CD8-positive, alpha-beta memory T cell (primary cell): ENCODE measurements at places on chromosomes 4 and X. TPM values are rescaled to one million over a fixed set of nuclear protein-coding genes. Genes with fewer than 3 reads are reported as not detected.
A peak's percentile ranks its signal among the peaks of the same experiment; 100 is the strongest.

DNA sequence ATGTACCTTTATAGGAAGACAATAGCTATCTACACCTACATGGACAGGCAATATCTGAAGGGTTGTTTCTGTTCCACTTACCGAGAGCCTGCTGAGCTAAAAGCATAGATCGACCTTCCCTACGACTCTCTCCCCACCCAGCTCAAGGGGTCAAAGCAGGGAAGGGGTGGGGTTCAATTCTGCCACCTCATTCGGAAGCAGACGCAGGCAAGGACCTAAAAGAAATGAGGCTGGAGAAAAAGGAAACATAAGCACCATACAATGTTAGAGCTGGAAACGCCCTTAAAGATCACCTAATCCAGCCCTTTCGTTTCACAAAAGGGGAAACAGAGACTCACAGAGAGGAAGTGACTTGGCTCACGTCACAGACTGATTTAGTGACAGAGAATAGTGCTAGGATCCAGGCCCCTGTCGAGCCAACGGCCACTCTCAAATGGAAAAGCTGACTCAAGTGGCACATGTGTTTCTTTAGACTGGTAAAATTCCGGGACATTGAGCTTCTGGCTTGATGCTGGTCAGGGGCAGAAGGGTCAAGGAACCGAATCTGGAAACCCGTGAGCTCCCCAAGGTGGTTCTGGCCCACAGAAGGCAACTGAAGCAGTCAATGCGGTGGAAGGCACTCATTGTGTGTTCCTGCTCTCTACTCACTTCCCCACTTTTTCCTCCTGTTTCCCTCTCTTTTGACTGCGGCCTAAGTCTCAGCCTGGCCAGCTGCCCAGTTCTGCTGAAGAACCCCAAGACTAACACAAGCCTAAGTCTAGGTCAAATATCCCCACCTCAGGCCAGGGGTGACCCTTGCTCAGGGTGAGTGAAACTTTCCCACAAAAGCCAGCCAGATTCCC, 7.5 kb downstream of the SEPTIN6 start:
- DNase-seq = peak; percentile 22

DNA sequence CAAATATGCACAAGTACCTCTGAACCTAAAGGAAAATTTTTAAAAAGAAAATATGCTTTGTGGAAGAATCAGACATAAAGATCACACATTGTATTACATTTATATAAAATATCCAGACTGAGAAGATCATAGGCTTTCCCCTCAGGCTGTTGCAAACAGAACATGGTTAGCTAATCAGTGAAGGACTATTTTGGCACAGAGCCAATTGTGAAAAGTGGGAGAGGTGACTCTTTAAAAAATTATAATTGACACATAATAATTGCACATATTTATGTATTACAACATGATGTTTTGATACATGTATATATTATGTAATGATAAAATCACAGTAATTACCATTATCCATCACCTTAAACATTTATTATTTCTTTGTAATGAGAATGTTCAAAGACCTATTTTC, 44.1 kb upstream of the FOXR2 start:
- DNase-seq = no peak

DNA sequence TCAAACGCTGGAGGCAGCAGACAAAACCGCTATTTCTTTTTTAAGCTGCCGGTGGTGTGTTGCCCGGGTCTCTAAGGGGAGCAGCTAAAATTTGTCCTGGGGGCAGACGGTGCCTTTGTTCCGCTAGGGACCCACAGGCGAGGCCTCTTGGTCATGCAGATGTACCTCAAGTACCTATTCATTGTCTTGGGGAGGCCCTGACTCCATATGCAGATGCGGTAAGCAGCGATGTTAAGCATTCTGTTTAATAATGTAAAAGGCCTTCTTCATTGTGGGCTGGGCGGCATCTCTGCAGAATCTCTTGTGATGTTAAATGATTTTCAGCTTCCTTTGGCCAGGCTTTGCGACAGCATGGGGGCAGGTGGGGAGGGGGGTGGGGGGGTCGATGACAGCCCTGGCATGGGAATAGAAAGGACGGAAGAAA, 98.9 kb upstream of the PJA1 start:
- no peak for DNase-seq

DNA sequence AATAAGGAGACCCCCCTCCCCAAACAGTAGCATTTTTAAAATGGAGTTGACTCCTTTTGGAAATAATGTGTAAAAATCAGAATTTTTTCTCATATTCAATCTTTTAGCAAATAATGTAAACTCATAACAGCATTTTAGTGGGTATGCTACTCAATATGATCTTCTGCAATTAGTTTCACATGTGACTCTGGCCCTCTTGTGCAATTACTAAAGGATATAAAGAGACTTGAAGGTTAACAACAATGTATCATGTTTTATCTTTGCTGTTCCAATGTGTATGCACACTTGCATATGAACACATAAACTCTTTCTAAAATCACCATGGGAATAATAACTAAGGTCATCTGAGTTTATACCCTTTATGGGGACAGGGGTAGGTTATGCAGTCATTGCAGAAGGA, 39.9 kb upstream of the RXFP1 start:
- no peak for DNase-seq

DNA sequence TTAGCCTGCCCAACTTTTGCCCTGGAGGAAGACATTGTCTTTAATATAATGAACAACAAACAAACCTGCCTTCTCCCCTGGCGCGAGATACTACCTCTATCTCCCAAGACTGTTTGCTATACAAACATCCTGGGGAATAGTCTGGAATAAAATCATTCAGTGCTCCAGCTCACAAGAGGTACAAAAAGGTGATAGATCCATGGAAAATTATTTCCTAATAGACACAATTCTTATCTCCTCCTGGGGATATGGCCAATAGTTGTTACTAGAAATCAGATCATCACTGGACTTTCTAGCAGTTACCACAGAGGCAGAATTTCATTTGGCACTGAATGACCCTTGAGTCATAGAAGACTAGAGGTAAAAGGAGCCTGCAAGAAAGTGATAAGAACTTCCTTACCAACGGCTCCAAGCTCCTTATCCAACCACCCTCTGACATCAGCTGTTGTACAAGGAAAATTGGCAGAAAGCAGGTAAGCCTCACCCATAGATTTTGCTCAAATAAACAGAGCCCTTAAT, 38.1 kb downstream of the MID1 start:
- no peak for DNase-seq

- no peak for DNase-seq
These were observed 105.3 kb upstream of the MBNL3 start for GRCh38 chrX:132594129-132594528.

- no peak for DNase-seq
These were observed 259.8 kb downstream of the NR3C2 start for GRCh38 chr4:148182230-148182911.

- no peak for DNase-seq
These were observed 54.0 kb upstream of the AMELX start for GRCh38 chrX:11239230-11239629.

DNA sequence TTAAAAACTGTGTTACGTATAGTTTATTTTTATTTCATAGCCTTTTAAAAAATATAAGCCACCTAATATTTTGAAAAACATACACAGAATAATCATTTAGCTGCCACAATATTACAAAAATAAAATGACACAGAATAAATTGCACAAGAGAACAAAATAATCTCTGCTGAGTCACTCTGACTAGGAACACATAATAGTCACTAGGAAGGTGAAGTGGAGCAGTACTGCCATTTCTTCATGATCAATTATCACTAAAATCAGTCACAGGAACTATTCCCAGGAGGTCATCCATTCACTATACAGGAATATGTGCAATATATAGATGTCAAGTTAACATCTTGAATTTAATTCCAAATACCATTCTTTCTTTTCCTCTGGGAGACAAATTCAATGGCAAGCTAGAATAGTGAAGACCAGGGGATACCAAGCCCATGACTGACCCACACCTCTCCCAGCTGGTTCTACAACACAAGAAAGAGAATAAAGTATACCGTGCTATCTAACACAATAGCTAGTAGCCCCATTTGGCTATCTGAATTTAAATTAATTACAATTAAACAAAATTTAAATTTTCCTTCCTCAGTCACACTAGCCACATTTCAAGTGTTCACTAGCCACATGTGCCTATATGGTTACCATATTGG, 5.9 kb downstream of the SMIM43 start:
- DNase-seq = no peak

DNA sequence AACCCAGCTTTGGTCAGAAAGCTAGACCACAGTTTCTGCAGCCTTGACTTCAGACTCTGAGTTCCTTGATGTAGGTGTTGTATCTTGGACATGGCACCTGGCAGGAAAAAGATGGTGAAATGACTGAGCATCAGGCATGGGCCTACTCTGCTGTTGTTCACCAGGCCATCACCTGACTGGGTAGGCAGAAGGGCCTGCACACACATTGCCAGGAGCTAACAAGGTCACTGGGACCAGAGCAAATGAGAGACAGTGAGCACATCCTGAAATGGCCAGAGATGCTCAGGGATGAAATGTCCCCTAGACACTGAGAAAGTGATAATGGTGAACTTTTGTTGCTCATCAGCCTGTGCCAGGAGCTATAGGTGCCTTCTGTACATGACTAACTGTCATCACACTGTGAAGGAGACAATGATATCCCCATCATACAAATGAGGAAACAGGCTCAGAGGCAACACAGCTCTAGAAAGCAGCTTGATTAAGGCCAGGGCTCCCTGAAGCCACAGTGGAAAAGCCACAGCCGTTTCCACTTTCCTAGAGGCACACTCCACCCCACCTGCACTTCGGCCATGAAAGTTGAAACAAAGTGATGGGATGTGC, 128.3 kb downstream of the TSPAN5 start:
- no peak for DNase-seq

UBE2K gene
- total RNA-seq = 88.3 TPM

DNA sequence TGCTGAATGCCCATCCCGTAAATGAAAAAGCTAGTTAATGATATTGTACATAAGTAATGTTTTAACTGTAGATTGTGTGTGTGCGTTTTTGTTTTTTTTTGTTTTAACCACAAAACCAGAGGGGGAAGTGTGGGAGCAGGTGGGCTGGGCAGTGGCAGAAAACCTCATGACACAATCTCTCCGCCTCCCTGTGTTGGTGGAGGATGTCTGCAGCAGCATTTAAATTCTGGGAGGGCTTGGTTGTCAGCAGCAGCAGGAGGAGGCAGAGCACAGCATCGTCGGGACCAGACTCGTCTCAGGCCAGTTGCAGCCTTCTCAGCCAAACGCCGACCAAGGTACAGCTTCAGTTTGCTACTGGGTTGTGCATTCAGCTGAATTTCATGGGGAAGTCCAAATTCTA, at the start of gene SPP1:
TSS of gene SPP1 (plus strand) at position 249 of the 400 bp plus-strand sequence. CDS start 1,182 bp downstream, outside the sequence.
- DNase-seq = no peak

DNA sequence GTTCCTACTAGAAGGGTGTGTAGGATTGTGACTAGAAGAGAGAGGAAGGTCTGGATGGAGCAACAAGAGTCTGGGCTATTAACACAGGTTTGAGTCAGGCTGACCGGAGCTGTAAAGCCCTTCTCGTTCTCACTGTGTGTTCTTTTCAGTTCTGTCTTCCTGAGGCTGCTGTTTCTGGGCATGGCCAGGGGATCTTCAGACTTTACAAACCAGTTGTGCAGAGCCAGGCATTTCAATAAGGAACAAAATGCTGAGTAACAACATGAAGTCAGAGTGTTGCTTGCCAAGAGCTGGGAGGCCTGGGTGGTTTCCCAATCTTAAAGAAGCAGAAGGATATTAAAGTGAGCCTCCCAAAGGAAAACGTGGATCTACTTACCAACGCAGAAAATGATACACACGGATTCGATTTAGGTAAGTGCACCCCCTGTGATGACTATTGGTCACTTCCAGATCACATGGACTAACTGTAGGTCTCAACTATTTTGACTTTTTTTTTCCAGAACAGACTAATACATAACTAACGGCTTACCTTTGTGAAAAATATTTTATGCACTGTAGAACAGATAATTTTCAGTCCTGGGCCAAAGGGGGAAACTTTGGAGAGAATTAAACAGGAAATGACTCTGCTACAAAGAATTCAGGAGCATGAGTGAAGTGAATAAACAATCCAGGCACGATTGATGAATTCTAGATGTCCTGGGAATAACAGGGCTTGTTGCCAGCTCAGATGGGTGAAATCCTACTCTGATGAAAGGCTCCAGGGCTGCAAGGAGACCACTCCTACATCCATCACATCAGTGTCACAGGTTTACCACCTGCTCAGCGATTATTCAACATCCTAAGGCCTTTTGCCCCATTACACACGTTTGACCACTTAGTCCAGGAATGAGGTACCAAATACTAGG, 94.5 kb downstream of the ANXA3 start:
- DNase-seq = no peak

GRCh38 chr4:154497889-154498288, 6.3 kb upstream of the DCHS2 start:
- DNase-seq = no peak

CCDC120 gene
- total RNA-seq = 5.4 TPM

HOPX gene
- total RNA-seq = 159 TPM

DNA sequence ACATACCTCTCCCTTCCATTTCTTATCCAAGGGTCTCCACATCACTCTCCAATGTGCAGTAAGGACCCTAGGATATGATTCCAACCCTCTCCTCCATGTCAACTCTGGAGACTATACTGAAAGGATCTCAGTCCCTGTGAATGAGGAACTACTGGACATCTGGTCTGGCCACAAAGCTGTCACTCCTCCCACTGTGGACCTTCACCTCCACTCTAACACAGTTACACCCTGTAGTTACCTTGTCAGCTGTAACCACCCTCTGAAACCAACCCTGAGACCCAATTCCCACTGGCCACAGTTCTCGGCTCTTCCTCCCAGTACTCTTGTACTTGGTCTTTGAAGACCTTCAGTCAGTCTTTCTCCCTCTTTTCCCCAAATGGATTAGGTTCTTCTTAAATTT, 2.9 kb downstream of the TMEM128 start:
- no peak for DNase-seq

DNA sequence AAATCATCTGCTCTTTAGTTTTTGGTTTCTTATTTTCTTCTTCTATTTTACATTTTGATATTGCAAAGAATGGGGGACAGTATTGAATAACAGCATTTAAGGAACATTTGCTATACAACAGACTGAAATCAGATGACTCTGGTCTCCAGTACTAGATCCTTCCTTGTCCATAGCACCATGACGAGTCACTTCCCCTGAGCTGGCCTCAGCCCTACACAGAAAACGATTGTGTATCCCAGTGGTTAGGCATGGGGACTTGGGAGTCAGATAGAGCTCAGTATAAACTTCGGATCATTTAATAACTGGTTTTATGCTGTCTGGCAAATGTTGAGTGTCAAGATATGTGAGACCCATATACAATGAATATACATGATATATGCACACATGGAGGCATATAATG, 44.7 kb upstream of the BEX4 start:
- DNase-seq = no peak

DNA sequence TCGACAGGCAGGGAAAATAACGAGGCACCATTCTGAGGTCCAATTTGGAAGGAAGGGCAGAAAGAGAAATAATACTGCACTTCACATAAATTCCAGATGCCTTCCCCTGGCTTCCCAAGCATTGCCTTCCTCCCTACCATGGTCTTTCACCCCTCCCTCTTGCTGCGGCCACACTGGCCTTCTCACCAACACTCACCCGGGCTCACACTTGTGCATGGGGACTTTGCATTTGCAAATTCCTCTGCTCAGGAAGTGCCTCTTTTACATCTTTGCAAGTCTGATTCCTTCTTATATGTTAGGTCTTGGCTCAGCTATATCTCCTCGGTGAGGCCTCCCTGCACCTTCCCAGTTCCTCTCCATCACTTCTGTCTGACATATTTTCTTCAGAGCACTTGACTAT, 199.4 kb downstream of the CHIC2 start:
- DNase-seq = no peak

- DNase-seq = no peak
These were observed 178.7 kb downstream of the CHIC2 start for GRCh38 chr4:53885668-53886067.

BEND2 gene
- not detected for total RNA-seq

GAGE13 gene
- total RNA-seq = not detected
